AG09309 (cell line): ENCODE measurements at places on chromosomes 13 and 19.
A peak's percentile ranks its signal among the peaks of the same experiment; 100 is the strongest.

DNA sequence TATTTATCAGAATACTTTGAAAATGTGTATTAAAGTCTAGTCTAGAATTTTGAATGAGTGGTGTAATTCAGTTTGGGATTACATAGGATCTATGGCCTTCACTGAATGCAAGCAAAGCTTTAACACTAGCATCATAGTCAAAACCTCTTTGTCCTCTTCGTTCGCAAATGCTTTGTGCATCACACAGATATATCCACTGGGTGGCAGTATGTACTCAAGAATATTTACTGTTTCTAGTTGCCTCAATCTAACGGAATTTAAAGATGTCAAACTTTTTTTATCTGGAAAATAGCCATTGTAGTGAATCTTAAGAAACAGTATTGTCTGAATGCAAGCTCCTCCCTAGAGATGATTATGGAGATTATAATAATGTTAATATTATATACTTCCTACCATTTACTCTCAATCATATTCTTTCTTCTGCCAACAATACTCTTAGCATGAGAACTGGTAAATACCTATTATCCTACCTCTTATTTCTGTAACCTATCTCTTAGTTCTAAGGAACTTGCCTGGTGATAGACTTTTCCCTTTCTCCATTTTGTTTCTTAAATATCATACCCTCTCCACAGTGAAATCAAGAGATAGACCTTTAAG is 25.8 kb downstream of the LACC1 start:
- DNase-seq, result no peak

- DNase-seq, result no peak
Measured at GRCh38 chr19:48394331-48395169, 1.1 kb downstream of the GRIN2D start.

DNA sequence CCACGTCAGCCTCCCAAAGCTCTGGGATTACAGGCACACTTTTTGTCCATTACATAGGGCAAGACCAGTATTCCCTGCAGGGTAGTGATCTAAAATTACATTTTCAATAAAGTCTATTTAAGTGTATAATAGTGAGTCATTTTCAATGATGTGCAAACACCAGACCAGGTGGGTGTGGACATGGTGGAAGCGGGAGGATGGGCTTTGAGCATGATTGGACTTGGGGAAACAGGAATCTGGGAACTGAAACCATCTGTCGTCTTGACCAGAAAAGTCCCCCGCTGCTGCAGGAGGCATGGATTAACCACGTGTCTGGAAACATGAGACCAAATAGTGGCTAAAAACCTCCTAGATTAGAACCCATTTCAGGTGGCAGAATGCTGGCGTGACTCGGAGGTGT is 4.9 kb downstream of the FXYD3 start:
- DNase-seq, result peak; percentile 92

DNA sequence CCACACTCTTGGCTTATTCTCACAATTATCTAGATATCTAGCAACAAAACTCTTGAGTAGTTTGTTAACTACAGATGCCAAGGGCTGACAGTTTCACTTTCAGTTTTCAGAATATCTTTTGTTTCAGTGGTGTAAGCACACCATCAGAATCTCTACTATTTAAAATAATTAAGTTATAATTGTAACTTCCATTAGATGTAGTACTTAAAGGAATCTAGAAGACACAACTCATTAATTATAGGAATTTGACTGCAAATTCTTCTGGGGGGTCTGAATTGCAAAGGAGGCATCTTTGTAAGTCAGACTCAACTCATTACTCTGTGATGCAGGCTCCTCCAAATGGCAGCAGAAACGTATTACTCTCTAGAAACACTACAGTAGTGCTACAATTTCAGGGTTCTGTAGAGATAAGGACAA is 44.9 kb upstream of the USPL1 start:
- no peak for DNase-seq

GRCh38 chr13:43802511-43802910 is 15.7 kb upstream of the ENOX1 start:
- no peak for DNase-seq

GRCh38 chr13:96499656-96500055 is 409.7 kb downstream of the HS6ST3 start:
- no peak for DNase-seq

- DNase-seq, result no peak
Measured at GRCh38 chr13:94920578-94920977, 208.2 kb upstream of the SOX21 start.

DNA sequence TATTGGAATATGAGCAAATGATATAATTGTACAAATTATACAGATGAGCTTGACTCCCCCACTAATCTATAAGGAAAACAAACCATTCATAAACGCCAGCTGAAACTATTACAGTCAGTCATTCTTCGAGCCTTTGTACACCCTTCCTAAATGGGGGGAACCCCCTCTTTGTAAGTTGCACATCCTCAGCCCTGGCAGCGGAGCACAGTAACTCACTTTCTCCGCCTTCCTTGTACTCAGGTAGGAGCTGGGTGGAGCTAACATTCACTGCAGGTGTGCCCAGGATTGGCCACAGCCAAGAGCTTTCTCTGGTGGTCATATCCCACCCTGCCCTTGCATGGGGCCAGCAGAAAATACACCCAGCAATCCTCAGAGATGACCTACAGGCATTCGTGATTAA is 28.6 kb downstream of the PIN1 start:
- DNase-seq, result no peak

GRCh38 chr19:38386300-38386970 is 1.4 kb downstream of the GGN start:
- no peak for DNase-seq

GRCh38 chr13:110422913-110423688 is 116.0 kb downstream of the COL4A2 start:
- DNase-seq, result no peak
